ENCODE measurements at places on chromosomes 16 and 17. TPM values are rescaled to one million over a fixed set of nuclear protein-coding genes. Genes with fewer than 3 reads are reported as not detected.

Gene NXPH3
- total RNA-seq: 32.6 TPM

Gene PYY
- total RNA-seq: 3.2 TPM

Gene HOXB6
- 6.7 TPM for total RNA-seq

Gene TAT
- not detected for total RNA-seq

Gene PRR35
- total RNA-seq: not detected

Gene MYCBPAP
- total RNA-seq: 2.0 TPM

Gene TM4SF5
- total RNA-seq: not detected

Gene MRC2
- 34.2 TPM for total RNA-seq

Gene DHRS7C
- total RNA-seq: not detected

Gene JPH3
- total RNA-seq: 1.1 TPM

GRCh38 chr17:58535431-58535830 lies 21.0 kb upstream of the MTMR4 start:
- no peak for DNase-seq

- DNase-seq: no peak
Measured at GRCh38 chr17:53633856-53634255, 188.9 kb upstream of the KIF2B start.

DNA sequence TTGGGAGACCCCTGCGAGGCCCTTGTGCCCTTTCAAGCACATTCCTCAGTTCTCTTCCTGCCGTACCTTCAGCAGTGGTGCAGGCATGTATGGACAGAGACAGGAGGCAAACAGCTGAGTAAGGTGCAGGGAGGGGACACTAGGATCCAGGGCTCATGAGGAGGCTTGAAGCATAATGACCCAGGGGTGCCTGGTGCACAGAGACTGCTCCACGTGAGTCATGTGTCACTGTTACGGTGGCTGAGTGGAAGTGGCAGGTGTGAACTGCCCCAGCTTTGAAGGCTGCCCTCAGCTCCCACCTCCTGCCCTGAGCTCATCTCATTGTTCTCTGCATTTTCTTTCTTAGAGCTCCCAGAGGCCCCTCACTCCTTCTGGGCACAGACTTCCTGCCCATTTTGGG lies 124.8 kb downstream of the NTN1 start:
- no peak for DNase-seq

DNA sequence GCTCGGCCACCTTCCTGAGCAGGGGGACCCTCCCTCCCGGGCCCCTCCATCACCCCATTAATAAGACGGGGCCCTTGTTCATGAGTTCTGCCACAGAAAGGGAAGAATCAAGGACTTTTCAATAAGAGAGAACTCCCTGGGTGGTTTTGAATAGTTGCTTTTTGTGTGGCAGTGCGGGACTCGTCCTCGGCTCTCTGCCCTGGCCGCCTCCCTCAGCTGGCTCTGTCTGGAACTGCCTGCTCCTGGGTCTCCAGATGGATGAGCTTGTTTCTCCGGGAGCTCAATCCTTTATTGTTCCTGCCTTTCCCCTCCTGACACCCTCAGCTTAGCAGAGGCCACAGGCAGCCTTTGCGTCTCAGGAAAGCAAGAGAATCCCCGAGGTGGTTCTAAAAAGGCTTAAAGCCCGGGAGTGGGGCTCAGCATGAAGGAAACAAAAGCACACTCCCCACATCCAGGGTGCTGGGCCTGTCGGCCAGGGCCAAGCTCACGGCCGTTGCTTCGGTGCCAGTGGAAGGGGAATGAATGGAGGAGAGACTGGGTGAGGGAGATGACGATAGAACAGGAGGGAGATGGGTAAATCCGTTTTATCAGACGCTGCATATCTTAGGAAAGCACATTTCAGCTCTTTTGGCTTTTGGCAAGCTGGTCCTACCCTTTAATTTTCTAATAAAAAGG lies 60.2 kb downstream of the RAI1 start:
- no peak for DNase-seq

- DNase-seq: no peak
Measured at GRCh38 chr16:64654178-64654577, 467.7 kb downstream of the CDH11 start.

DNA sequence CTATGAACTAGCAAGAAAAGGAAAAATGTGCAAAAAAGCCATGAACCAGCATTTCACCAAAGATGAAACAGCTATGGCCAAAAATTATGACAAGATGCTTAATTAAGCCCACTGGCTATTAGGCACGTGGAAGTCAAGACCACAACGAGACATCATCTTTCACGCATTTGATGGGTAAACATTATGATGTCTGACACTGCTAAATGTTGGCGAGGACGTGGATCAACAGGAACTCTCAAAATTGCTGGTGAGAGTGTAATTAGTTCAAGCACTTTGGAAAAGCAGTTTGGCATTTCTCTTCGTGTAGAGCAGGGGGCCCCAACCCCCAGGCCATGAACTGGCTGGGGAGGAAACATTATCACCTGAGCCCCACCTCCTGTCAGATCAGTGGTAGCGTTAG lies 39.6 kb upstream of the ADGRG1 start:
- DNase-seq: peak; percentile 5

GRCh38 chr17:82029990-82030469 lies 1.4 kb upstream of the RAC3 start:
- no peak for DNase-seq

GRCh38 chr16:86734543-86735460 lies 156.5 kb downstream of the FOXL1 start:
- peak; percentile 32 for DNase-seq

DNA sequence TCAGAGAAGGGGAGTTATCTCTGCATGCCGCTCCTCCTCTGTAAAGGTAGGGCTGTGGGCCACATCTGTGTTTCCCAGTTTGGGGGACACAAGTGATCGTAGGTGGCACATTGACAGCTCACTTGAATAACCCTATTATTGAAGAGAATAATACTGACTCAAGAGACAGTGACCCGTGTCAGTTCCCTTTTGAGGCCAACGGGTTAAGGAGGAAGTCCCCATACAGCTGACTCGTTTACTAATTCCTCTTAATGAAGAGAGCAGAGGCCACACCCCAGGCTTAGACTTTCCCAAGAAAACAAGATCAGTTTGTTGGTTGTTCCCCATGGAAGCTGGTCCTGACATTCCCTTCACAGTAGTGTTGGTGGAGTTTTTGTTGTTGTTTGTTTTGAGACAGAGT lies 33.0 kb downstream of the IL4R start:
- no peak for DNase-seq

- no peak for DNase-seq
Measured at GRCh38 chr16:88379694-88380040, 3.1 kb upstream of the ZNF469 start.

GRCh38 chr17:64172510-64172909 lies 42.6 kb upstream of the ERN1 start:
- DNase-seq: no peak

DNA sequence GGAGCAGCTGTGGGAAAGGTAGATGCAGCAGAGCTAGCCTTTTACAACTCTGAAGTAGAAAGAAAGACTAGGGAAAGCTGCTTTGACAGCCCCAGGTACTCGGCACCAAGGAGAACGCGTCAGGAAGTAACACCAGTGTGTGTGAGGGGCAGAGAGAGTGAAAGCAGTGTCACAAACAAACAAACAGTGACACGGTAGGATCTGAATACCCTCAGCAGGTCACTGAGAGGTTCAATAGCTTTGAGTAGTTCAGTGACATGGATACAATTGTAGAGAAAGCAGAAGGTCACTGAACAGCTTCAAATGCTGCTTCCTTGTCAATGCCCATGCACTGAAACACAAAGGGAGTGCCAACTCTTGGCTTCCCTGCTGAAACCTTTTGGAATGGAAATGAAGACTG lies 150.3 kb upstream of the C17orf78 start:
- DNase-seq: no peak

DNA sequence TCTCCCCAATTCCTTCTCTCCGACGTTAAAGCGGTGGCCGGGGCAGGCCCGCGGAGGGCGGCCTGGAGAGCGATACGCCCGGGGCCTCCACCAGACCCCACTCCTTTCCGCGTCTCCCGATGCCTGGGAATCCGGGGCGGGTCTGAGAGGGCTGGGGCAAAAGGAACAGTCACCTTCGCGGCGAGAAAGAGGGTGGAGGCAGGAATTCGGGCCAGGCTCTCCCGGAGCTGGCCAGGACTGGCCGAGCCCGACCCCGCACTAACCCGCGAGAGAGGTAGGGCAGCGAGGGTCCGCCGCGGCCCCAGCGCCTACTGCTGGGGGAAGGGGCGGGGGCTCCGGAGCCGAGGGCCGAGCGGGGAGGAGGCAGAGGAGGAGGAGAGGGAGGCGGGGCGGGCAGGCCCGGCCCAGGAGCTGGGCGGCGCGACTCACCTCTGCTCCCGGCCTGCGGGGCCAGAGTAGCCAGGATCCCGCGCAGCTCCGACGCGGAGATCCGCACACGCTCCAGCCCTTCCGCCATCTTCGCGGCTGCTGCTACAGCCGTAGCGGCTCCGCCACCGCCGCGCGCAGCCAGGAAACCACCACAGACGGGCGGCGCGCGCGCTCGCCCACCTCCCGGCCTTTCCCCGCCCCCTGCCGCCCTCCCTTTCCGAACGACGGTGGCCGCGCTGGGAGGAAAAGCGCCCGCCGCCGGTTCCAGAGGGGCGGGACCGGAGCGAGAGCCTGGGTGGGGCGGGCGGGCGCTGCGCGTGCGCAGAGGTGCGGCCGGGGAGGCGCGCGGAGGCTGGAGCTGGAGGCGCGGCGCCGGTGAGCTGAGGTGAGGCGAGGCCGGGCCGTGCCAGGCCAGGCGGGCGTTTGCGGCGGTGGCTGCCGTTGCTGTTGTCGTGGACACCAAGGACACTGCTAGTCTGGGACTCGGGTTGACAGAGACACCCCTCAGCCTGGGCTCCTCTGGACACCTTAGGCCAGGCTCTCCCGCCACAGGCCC lies at the start of the genes SMG6 and SRR:
Gene SMG6, minus strand, starts transcription at position 582 of the 985 bp plus-strand sequence. Its CDS starts 65 bp downstream, at position 517.
Gene SRR, plus strand, starts transcription at position 747 of the 985 bp plus-strand sequence. CDS start 11,611 bp downstream, outside the sequence.
- DNase-seq: peak; percentile 95

DNA sequence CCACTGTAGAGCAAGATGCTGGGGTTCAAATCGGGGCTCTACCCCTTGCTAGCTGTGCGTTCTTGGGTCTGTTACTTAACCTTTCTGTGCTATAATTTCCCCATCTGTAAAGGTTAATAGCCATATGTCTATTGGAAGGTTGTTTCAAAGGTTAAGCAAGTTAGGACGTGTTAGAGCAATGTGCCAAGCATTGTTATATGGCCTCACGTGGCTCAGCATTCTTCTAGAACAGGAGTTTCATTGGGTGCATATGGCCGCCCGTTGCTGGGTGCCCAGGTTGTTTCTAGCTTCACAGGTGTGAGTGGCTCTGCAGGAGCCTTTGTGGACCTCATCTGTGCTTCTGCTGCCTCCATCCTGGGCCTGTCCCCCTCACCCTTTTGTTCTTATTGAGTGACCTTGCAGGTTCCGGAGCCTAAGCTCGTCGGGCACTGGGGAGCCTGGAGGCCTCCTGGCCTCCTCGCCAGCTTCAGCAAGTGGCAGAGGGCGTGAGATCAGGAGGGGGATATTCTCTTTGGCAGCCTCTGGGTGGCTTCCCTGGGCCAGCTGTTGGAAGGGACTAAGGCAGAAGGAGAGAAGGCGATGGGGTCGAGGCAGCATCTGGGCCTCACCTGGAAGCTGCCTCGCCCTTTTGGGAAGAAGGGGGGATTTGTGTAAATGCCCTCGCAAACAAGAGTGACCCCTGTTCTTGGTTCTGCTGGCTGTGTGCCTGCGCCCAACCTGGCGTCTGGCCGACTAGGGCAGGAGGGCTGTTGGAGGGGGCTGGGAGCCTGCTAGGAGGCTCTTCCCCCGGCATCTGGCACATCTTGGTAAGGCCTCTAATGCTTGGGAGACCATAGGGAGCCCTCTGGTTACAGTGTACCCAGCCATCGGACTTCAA lies 80.2 kb upstream of the CIBAR2 start:
- no peak for DNase-seq

- no peak for DNase-seq
Measured at GRCh38 chr16:56347670-56348069, 77.7 kb downstream of the AMFR start.

DNA sequence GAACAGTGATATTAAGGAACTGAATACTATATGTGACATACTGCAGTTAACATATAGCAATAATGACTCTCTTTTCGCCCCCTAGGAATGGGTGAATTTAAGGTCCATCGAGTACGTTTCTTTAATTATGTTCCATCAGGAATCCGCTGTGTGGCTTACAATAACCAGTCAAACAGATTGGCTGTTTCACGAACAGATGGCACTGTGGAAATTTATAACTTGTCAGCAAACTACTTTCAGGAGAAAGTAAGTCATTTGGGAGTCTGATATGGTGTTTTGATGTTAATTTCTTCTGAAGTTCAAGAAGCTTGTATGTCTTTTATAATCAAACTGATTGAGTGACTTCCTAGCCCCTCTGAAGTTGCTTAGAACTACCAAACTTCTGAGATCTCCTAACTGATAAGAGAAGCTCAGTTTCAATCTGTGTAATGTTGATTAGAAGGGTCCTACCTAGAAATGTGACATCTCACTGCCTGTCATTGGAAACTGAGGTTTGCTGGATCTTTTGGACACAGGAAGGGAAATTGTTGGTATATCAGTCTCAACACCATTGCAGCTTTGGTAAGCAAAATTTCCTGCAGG lies 1.0 kb downstream of the UTP4 start:
- no peak for DNase-seq

DNA sequence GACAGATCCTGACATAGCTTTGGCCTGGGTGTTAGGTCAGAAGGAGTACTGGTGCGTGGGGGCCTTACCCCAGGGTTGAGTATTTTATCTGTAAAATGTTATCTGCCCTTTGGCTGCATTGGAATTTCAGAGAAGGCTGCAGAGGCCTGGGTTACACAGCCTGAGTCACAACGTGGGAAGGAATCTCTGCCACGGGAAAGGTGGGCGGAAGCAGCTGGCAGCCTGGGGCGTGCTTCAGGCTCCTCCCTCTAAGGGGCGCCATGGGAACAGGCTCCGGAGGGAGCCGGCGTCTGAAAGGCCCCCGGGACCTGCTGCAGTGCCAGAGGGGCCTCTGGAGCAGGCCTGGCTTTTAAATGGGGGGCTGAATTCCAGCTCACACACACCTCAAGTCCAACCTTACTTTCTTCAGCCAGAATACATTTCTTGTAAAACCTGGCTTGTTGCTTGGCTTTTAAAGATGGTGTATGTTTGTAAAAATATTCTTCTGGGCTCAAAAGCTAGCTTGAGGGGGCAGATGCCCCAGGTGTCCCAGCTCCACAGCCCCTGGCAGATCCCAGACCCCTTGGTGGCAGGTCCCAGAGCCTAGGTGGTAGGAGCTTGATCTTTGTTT lies 142.2 kb downstream of the RAB11FIP4 start:
- DNase-seq: no peak

DNA sequence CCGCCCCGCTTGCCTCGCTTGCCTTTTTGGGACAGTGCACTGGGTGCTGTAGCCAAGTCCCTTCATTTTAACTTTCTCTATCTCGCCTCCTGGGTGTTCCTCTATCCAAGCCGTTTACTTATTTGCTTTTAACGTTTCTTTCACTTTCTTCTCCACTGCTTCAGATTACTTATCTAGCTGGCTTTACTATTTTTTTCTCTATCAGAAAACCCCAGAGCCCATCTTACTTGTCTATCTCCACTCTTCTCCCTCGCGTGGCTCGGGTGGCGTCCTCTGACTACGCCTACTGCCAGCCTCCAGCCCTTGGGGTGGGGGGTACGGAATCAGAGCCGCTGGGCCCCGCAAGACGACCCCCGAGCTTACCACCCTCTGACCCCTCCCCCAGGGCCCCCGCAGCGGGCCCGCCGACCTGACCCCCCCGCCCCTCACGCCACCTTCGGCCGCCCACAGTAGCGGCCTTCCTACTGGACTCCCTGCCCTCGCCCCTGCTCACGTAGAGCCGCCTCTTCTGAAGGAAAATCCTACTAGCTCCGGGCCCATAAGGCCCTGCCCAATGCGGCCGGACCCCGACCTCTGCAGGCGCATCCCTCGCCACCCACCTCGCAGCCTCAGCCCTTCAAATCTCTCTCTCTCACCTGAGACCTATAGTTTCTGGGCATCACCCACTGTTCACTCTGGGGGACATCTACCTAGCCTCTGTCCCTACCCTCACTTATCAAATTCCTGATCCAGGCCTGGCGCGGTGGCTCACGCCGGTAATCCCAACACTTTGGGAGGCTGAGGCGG lies 1.0 kb upstream of the SLC12A4 start:
- no peak for DNase-seq

GRCh38 chr16:87457061-87457611 lies 35.7 kb downstream of the ZCCHC14 start:
- no peak for DNase-seq
